ENCODE measurements at places on chromosomes 3 and 15.
A peak's percentile ranks its signal among the peaks of the same experiment; 100 is the strongest.

- peak; percentile 52 for DNase-seq
These were observed 172.6 kb downstream of the RBMS3 start for GRCh38 chr3:29453284-29454001.

GRCh38 chr15:85554852-85555521 is 174.6 kb downstream of the AKAP13 start:
- no peak for DNase-seq

- peak; percentile 62 for DNase-seq
These were observed 120.1 kb downstream of the SMAD6 start for GRCh38 chr15:66822114-66822513.

GRCh38 chr15:31128477-31128876 is 27.0 kb upstream of the TRPM1 start:
- DNase-seq = no peak

GRCh38 chr3:14273901-14274611 is 95.4 kb downstream of the LSM3 start:
- no peak for DNase-seq

DNA sequence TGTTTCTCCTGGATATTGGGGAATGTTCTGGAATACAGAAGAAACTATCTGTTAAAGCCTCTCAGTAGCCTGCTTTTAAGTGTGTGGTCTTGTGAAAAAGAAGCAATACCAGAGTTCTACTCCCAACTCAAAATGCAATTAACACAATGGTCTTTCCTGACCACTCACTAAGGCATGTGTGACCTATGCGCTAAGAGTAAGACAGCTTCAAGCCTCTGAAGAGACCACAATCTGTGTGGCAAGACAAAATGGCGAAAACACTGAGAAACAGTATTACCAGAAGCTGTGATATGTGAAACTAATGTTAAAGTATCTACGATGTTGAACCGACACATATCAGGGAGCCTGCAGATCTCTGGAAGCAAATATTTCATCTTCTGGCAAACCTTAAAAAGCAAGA is 33.8 kb downstream of the RYK start:
- no peak for DNase-seq

GRCh38 chr15:59738676-59739075 is 49.6 kb upstream of the BNIP2 start:
- DNase-seq = no peak

- no peak for DNase-seq
These were observed 34.0 kb downstream of the MYRIP start for GRCh38 chr3:39843440-39843839.

DNA sequence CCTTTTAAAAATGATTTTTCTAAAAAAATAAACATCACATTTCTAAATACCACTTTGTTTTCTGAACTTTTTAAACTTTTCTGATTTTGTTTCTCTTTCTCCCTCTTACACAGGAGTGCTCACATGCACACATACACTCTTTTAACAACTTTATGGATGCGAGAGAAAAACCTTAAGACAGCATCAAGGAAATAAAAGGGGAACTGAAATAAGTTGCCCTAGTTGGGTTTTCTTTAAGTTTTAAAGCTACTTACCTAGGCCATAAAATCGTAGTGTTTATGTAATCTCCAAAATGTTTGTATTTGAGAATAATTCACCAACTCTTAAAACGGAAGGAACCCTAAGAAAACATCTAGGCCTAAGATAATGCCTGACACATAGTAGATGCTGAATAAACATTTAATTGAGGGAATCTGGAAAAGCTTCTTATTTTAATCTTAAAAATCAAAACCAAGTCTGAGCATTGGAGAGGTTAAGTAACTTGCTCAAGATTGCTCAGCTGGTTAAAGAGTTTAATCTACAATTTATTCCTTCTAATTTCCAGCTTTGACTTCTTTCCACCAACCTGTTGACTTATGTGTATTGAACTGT is 1.2 kb upstream of the BBX start:
- no peak for DNase-seq

DNA sequence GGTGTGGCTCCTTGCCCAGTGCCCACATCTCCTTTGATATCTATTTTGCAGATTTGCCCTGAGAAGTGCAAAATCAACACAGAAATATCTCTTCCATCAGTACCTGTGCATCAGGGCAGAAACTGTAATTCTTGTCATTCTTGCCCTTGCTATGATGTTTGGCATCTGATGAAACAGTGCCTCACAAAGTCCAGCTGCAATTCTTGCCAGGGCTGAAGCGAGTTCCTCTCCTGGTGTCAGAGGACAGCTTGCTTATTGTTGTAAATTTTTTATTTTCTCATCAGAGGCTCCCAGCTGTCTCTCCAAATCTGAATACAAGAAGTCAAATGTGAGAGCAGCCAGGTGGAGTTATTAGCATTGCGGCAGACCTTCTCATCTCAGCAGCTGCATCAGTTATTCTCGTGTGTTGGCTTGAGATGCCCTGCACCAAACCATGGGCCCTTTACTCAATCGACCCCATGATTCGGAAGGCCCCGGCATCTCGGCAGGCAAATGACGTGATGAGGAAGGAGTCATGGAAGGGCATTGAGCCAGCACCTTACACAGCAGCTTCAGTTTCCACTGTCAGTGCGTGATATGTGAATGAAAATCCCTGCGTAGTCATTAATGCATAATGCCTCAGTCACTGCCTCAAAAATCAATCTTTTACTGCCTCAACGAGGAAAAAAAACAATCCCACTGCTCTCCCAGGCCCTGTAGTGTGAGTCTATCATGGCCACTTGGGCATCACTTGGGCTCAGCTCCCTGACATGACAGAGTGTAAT is 93.4 kb downstream of the CCNL1 start:
- DNase-seq = no peak

DNA sequence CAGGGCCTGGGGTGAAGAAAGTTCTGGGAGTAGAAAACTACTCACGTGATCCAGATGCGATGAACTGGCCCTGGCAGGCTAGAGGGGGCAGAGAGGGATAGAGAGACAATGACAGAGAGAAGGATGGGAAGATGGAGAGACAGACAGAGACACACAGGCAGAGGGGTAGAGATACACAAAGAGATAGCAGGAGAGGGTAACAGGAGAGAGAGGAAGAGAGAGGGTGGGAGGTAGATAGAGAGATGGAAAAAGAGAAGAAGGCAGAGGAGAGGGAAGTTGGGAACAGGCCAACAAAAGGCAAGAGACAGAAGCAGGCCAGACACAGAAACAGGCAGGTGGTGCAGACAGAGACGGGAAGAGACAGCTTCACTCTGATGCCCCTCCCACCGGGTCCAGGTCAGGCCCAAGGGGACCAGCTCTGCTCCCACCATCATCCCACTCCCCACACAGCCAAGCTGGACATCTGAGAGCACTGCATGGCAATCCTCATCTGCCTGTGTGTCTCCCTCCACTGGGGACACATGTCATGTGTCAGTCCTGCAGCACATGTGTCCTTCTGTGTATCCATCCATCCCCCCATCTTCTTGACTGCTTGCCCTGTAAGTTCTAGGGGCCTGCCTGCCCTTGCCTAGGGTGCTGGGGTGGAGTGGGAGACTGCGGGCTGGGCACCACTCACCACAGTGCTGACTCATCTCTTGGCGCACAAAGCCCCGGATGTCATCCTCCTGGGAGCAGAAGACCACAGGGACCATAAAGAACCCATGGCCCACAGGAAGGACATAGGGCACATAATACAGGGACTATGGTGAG is 2.2 kb upstream of the UCN2 start:
- DNase-seq = no peak

- DNase-seq = no peak
These were observed 50.0 kb downstream of the MB21D2 start for GRCh38 chr3:192867645-192868044.

DNA sequence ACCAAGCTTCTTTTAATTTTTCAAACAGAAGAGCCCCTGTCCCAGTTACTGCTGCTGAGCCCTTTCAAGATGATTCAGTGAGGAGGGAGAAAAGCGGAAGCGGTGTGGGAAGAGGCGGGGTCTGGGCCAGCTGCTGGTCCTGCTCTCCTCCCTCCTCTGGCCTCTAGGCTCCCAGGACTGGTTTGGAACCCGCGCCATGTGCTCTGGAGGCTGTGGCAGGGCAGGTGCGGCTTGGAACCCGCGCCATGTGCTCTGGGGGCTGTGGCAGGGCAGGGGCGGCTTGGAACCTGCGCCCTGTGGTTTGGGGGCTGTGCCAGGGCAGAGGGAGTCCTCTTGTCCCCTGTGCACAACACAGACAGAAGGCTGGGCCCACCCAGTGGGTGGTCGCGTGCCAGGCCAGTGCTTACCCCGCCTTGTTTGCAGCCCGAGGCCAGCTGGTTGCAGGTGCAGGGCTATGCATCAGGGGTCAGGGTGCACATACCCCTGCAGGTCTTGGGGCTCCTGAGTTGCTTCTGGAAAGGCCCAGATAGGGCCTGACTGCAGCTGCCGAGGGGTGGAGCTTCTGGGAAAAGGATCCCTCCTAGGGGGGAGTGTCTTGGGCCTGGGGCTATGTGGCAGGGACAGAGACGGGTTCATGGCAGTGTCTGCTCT is 12.2 kb downstream of the ALG1L2 start:
- DNase-seq = no peak

GRCh38 chr3:194688200-194688740 is 2.6 kb downstream of the FAM43A start:
- peak; percentile 53 for DNase-seq

GRCh38 chr3:150303768-150304167 is 104.3 kb upstream of the TSC22D2 start:
- DNase-seq = no peak

GRCh38 chr3:182450942-182451787 is 342.1 kb upstream of the ATP11B start:
- DNase-seq = no peak

GRCh38 chr15:29056839-29057450 is 171.2 kb downstream of the APBA2 start:
- DNase-seq = no peak

- peak; percentile 59 for DNase-seq
These were observed 566 bp downstream of the HMCES start for GRCh38 chr3:129278966-129279906.

- DNase-seq = no peak
These were observed 252.3 kb upstream of the ARRDC4 start for GRCh38 chr15:97708252-97708651.

DNA sequence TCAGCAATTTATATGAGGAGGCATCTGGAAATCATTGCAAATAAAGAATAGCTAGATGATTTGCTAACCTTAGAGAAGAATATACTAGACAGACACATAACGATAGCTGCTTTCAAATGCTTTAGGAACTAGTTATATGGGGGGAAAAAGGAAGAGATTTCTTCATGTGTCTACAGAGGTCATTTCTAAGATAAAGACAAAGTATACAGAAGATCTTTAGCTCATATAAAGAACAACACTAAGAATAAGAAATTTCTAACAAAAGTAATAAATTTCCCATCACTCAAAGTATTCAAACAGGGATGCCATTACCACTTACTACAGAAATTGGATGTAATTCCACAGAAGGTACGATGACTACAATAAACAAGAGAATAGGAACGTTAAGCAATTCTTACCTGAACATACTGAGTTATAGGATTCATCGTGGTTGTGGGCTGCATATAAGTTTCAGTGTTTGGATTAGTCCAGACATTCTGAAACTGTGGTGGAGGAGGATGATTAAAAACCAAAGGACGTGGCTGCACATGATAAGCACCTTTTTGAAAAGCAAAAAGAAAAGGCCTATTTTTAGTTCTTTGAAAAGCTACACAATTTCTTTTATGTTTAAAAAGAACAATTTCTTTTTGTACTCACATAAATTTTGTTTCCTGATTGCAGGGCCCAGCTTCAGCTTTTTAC is 8.7 kb downstream of the DAZL start:
- no peak for DNase-seq

DNA sequence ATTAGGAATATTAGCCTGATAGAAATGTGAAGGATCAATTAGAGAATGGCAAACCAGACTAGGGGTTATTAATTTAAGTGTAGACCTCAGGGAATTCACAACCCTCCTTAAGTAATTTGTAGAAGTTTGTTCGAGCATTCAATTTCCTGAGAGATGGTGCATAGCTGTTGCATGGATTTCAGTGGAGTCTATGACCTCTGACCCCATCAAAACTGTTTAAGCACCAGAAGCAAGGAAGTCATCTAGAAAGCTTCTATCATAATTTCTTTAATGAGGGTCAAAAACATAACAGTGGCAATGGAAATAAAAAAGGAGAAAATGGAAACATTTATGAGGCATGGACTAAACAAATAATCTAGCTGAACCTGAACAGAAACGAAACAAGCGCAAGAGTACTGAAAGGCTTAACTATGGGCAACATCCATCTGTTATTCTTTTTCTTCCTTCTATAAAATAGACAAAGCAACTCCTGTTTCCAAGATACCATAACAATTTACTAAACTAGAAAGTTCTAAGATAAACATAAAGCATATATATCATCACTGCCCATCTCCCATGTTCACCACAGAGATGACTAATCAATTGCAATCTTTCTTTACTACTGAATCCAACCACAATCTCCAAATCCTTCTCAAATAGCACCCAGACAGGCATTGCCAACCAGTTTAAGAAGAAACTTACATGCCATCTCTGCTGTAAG is 151.4 kb downstream of the THRB start:
- no peak for DNase-seq

DNA sequence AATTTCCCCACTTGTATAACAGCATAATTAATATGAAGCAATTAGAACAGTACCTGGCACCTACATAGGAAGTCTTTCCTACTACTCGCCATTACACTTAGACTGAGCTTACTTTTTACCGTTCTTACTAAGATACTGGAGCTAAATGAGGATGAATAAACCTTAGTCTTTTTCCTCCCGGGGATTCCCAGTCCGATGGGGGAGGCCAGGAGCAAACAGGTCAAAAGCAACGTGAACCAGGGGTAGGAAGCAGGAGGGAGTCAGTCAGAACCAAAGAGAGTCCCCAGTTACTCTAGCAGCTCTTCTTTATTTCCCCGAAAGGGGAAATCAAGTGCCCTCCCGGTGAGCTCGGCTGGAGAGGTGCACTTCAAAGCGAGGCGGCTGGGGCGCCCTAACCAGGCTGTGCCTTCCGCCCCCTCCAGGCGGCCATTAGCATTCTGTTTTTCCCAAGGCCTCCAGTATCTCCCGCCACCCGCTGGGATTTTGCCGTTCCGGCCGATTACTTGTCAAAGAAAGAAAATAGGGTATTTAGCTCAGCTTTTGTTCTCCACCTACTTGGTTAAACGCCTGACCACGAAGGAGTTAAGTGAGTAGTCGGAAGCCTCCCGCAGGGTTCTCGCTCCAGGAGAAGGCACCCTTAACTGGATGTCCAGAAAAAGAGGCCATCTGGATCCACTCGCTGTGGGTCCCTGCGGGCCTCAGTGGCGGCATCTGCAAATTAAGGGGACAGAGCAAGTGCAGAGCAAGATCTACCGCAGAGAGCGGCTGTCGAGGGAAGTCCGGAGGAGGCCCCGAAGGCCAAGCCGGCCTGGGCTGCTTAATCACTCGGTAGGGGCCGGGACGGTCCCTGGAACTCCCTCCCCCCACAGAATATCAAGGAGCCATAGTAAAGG is 6.3 kb upstream of the EOMES start:
- no peak for DNase-seq

- no peak for DNase-seq
These were observed 1.1 kb downstream of the EAF1 start for GRCh38 chr3:15428539-15428938.

GRCh38 chr15:90407871-90408317 is 19.9 kb downstream of the IQGAP1 start:
- no peak for DNase-seq

- peak; percentile 81 for DNase-seq
These were observed 121.9 kb upstream of the PDZRN3 start for GRCh38 chr3:73746623-73747022.

Data from left hindlimb (tissue), 1 donor.